ENCODE measurements at places on chromosomes 12 and 14.

DNA sequence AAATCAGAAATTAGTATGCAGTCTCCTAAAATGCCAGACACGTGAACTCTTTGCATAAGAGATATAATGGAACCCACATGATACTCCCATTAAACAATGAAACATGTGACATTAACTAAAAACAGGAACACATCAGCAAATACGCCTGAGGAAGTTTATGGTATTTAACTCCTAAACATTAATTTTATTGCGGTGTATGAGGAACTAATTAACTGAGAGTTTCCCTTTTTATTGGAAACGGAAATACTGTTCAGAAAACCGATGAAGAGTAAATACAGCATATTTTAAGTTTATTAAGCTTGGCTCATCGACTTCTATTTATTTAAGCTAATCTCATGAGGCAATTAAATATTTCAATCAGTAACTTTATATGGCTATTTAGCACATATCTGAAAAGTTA is 290.3 kb downstream of the SOX5 start:
- no peak for DNase-seq

DNA sequence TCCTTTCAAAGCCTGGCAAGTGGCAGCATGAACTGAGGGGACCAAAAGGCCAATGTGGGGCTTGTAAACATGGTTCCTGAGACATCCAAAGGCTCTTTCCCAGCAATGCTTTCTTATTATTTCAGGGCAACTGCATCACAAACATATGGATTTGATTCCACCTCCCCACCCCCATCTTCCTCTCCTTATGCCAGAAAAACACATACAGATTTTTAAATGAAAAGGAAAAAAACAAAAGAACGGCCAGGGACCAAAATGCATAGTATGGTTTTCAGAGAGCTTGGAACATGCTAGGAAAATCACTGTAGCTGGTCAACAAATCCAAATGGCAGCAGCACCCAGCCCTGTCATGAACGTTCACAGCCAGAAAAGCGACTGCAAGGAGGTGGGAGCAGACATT is 167.6 kb downstream of the ANO2 start:
- DNase-seq: no peak

- no peak for DNase-seq
Measured at GRCh38 chr12:104929368-104929767, 28.7 kb downstream of the SLC41A2 start.

DNA sequence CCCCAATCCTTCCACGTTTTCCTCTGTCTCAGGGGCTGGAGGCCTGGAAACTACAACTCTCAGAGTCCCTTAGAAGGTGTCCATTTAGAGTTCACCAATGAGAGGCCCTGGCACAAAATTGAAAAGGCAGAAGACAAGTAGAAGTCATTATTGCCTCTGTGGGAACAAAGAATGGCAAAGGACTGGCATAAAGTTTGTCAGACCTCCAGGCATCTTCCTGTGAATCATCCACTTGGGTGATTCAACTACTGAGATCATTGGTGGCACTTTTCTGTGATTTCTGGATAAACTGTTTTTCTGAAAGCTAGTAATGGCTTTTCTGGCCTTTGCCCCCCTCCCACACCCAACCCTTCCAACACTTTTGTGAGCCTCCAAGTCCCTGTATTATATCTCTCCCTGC is 42.6 kb upstream of the C12orf42 start:
- DNase-seq: no peak

DNA sequence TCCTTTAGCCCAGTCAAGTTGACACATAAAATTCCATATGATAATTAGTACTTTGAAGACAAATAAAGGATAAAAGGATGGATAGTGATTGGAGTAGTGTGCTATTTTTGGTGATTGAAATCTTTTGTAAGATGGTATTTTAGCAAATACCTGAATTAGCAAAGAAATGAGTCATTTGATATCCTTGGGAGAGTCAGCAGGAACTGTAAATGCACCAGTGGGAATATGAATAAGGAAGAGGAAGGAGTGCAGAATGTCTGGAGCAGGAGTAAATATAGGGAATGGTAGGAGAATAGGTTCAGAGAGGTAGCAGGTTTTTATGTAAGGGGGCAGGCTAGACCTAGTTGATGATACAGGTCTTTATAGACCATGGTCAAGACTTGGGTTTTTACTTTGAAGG is 75.0 kb downstream of the TRMT5 start:
- no peak for DNase-seq

DNA sequence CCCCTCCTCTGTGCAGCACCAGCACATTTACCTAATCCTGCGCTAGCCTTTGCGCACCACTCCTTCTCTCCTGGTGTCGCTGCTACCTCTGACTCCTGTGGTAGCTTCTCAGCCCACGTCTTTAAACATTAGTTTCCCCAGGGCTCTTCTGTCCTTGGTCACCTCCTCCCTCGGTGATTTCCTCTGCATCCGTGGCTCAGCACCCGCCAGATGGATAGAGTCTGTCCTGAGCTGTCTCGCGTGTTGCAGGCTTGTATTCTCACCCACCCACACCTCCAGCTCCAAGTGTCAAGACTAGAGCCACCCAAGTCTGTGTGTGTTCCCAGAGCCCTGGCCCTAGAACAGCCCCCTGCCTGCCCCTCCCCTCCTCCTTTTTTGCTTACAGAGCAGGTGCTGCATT is 83.2 kb downstream of the EML1 start:
- DNase-seq: no peak

DNA sequence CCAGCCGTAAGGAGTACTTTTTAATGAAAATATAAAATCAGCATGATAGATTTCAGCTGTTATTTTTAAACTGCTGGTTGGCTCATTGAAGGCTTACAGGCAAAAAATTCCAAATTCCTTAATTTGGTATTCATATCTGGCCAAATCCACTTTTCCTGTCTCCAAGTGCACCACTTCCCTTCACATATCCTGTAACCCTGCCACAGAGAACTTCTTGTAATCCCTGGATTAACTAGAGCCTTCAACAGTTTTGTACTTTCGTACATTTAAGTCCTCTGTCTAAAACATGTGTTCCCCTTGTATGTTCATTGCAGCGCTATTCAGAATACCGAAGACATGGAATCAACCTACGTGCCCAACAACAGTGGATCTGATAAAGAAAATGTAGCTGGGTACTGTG is 9.6 kb downstream of the PUS7L start:
- no peak for DNase-seq

DNA sequence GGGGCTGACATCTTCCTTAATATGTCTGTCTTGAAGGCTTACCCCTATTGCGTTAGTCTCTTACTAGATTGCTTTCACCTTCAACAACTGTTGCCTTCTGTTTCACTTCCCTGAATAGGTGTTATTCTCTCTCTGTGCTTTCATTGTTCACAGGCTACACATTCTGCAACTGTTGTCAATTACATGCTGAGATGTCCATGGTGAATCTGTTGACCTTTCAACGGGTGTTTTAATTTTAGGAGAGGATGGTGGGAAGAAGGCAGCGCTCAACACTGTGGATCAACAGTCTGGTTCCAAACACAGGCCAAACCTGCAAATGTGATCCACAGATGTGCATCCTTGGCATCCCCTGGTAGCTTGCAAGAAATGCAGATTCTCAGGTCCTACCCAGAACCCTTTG is 101.9 kb downstream of the DACT1 start:
- DNase-seq: no peak

GRCh38 chr14:22464422-22465142 is 124.4 kb downstream of the DAD1 start:
- DNase-seq: no peak

DNA sequence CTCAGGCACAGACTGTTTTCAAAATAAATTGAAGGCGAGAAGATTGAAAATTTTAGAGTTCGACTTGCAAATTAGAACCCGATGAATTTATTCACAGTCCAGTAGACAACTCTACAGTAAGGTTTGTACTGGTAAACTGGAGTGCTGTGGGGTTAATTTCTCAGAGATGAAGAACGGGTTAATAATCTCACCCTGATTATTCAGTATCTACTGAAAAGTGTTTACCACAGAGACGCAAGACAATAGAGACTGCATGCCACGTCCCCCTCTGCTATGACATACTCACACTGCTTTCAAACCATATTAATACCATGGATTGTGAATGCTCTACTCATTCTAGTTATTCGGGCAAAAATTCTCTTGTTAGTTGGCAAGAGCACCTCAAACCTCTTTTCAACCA is 36.1 kb downstream of the CFL2 start:
- DNase-seq: no peak

- no peak for DNase-seq
Measured at GRCh38 chr12:94706250-94706661, 55.9 kb upstream of the TMCC3 start.

- DNase-seq: no peak
Measured at GRCh38 chr12:113891739-113892520, 74.2 kb downstream of the RBM19 start.

DNA sequence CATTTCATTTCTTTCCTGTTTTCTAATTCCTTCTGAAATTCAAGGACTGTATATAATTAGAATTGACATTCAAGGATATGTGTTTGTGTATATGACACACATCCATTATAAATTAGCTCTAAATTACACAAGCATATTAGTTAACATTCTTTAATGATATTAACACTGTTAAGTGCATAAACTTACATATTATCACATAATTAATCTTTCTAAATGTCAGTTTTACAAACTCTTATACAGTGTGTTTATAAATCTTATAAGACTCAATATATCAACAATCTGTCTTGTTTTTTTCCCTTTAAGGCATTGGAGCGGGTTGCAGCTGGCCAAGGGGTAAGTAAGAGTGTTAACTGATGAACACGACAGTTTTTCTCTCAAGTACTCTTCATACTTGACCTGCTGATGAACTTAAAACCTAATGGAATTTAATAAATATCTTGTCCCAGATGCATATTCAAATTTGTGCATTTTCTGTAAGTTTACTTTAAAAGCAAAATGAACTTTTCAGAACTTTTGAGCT is 76.1 kb downstream of the METTL25 start:
- no peak for DNase-seq

DNA sequence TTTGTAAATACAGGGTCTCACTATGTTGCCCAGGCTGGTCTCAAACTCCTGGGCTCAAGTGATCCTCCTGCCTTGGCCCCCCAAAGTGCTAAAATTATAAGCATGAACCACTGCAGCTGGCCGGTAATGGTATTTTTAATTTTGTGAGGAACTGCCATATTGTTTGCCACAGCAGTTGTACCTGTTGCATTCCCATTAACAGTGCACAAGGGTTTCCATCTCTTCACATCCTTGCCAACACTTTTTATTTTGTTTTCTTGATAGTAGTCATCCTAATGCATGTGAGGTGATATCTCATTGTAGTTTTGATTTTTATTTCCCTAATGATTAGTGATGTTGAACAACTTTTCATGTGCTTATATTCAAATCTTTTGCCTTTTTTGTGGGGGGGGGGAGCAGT is 13.5 kb downstream of the OR5AU1 start:
- DNase-seq: no peak

DNA sequence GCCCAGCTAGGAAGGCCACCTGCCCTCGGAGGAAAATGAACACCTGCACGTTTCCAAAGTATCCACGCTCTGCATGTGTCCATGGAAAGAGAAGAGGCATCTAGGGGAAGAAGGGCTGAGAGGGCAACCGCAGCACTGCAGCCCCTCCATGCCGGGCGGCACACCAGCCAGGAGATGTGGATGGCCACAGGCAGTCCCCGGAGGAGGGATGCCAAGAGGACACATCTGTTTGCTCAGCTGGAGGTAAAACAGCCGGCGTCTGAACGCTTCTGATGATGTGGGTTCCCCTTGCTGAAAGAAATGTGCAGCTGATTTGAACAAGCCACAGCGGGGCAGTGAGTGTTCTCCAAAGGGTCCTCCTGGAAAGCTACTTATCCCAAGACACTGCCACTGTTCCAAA is 34.0 kb downstream of the CHGA start:
- DNase-seq: no peak

GRCh38 chr12:2688381-2688931 is 106.3 kb upstream of the FKBP4 start:
- DNase-seq: no peak

GRCh38 chr12:87988534-87988933 is 40.7 kb downstream of the C12orf50 start:
- DNase-seq: no peak

DNA sequence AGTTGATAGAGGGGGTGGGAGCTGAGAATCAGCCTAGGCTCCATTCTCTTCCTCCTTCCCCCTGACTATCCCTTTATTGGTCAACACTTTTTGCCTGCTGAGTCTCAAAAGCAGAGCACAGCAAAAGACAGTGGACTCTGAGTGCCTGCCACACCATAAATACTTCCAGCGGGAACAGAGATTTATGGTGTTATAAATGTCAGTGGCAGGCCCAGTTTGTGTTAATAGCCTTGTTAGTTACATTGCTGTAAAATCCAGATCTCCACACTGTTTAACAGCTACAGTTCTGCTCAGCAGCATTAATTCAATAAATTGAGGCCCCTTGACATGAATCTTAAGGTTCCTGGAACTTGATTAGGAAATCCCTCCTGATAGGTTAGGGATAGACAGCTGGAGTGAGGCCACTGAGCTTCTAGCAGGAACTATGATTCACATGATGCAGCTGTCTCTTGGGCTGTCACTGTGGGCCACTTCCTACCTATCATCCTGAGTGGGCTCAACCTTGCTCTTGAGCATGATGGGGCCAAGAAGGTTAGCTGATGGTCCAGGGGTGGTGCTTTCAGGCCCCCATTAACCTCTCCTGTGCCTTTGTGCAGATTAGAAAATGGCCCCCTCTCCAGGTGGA is 295.2 kb upstream of the SRRM4 start:
- DNase-seq: no peak

DNA sequence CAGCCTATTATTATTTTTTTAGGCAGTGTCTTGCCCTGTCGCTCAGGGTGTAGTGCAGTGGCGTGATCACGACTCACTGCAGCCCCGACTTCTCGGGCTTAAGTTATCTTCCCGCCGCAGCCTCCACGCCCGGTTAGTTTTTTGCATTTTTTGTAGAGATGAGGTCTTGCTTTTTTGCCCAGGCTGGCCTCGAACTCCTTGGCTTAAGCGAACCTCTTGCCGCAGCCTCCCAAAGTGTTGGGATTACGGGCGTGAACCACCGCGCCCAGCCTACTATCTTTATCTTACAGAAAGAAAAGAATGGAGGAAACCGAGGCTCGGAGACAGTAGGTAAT is 507 bp upstream of the PTPN11 start:
- DNase-seq: no peak
